ENCODE measurements at places on chromosomes 5 and 9.

DNA sequence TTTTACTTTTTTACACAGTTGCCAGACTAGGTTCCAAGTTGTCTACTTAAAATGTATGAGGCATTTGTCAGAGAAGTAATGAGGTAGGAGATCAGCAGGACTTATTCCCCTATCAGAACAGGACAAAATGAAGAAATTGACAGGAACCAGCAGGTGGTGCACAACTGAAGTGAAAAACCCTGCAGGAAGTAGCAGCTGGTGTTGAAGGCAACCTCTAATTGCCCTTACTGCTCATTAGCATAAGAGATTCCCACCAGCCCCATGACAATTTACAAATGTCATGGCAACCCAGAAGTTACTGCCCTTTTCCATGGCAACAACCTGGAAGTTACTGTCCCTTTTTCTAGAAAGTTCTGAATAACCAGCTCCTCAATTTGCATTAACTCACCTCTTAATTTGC, 5.4 kb downstream of the PCDHB15 start:
- DNase-seq = no peak

- no peak for DNase-seq
Measured at GRCh38 chr9:110016340-110016739, 191.6 kb downstream of the C9orf152 start.

DNA sequence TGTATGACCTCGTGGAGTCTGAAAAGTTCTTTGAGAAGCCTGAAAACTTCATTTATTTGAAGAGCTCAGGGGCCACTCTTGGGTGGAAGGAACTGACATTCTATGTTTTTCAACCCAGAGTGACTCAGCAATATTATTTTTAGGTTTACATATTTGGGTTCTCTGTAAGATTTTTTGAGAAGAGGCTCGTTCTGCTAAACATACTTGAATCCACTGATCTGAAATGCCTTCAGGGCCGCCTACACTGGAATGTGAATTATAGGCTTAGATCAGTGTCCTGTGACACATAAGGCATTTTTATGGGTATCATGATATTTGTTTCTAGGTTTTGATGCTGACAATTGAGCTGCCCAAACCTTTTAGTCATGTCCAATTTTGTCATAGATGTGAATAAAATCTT, 86.2 kb downstream of the PSAT1 start:
- no peak for DNase-seq

DNA sequence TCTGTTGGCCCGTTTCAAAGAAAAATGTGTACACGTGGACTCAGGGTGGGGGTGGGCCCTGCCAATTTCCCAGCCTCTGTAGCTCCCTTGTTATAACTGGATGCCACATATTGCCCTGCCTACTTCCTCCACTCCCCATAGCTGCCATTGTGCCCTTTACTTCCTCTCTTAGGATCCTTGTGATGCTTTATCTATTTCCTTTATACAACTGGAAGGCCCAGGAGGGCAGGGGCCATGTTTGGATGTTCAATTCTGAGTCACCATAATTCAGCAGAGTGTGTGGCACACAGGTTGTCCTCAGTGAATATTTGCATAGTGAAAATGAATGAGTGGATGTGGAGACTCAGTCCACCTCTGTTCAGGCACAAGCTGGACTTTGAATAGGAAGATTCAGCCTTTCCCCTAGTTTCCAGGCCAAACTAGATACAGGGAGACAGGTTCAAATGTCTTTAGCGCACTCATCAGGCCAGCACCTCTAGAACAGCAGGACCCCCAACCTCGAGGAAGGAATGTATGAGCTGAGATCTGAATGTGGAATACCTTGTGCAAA, 10.6 kb upstream of the FEM1C start:
- DNase-seq = no peak

DNA sequence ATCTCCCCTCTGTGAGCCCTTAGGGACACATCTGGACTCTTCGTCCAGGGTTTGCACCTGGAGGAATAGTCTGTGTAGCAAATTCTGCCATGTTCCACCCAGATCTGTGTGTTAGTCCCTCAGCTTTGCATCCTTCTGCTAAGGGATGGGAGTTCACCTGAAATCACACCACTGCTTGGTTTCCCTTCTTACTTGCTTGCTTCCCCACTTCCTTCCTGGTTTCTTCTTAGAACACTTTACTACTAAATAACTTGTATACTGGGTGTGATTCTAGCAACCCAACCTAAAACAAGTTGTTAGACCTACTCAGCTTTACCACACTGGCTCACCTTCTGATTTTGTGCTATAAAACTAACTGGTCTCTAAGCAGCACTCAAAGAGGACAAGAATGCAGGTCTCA, 202.6 kb upstream of the MAP3K1 start:
- DNase-seq = peak; percentile 47

DNA sequence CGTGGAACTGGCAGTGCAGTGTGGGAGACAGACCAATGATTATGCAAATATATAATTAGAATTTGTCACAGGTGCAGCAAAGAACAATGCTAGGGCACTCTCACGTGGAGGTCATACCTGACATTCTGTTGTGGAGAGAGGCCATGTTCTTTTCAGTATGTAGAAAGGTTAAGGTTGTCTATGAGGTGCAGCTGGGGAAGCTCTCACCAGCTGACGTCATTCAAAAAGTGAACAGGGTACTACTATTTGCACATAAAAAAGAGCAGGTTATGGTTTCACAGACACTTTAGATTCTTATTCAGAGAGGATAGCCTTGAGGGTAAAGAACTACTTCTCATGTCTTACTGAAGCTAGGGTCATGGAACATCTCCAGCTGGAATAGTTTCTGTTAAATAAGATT, 19.1 kb downstream of the SH3GL2 start:
- DNase-seq = no peak

DNA sequence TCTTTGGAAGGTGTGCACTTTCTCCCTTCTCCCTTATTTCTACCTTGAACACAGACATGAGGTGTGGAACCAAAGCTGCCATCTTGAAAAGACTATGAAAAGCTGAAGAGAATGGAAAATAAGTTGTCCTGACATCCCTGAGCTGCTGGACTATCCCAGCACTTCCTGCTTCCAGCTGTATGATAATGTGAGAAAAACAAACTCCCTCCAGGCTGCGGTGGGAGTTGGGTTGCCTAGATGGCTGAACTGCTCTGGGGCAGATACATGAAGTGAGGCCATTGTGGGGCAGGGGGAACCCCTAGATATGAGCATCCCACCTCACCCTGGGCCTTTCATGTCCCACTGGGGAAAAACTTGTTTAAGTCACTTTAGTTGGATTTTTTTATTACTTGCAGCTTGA, 82.4 kb downstream of the BOD1 start:
- DNase-seq = no peak

DNA sequence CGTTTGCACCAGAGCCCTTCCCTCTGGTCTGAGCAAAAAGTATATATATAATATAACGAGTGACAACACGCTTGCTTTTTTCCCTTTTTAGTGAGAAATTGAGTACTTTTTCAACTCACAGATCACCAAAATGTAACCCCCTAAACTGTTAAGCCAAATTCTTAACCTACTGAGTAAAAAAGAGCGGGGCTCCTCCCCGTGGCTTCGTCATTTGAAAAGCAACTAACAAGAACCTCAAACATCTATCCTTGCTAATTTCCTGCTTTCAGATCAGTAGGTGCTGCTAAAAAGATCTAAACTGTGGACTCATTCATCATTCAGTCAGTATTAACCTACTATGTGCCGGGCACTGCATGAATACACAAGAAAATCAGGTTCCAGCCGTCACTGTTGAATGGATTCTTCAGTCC, 1.0 kb upstream of the PTBP3 start:
- DNase-seq = peak; percentile 83

DNA sequence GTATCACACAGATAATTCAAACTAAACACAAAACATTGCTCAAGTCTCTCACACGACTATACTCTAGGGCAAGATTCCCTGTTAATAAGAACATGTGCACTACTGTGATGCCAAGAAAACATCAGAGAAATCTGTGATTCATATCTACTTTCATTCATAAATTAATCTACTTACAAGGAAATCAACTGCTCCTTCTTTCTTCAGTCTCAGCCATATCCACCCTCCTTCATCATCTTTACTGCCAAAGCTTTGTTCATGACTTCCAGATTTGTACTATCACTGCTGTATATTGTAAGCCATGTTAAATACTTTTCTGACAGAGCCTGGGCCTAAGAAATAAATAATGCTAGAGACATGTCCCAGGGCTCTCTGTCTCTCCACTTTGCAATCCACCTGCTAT, 35.1 kb downstream of the CTNNAL1 start:
- no peak for DNase-seq

- no peak for DNase-seq
Measured at GRCh38 chr5:155575861-155576260, 562.3 kb downstream of the KIF4B start.

DNA sequence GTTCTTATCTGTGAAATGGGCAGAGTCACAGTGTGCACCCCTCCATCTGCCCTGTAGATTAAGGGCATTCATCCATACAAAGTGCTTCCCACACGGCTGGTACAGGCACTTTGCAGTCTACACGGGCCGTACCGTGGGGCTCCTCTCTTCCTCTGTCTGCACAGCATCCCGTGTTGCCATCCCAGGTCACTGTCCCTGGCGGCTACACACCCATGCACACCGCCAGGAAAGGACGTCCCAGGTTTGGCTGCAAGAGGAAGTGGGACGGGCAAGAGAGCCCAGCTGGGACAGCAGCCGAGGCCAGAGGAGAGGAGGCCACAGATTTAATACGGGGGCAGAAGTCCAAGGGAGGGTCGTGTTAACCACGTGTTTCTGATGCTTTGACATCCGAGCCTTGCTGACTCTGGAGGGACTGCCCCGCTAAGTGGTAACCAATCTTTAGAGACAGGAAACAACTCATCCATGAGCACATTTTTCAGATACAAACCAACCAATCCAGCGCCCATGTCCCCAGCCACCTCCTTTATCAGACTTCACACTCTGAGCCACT, 120.0 kb downstream of the ZNF354C start:
- DNase-seq = no peak

- DNase-seq = no peak
Measured at GRCh38 chr9:115157245-115157674, 39.3 kb upstream of the TNC start.

- DNase-seq = no peak
Measured at GRCh38 chr5:148209151-148209770, 6.4 kb downstream of the SPINK6 start.

DNA sequence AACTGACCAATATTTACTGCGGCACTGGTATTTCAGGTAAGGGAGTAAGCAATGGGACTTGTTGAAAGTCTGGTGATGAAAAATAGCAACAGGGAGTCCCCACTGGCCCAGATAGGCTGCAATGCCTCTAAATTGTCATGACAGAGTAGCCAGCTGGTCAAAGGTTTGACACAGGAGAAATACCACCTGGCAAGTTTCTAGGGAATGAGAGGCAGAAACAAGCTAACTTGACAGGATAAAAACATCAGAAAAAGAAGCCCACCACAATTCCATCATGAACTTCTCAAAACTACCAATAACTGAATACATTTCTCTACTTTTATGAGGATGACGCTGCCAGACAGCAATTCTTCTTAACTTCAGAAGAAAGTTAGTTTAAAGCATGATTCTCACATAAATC, 99.8 kb downstream of the STRBP start:
- DNase-seq = no peak

DNA sequence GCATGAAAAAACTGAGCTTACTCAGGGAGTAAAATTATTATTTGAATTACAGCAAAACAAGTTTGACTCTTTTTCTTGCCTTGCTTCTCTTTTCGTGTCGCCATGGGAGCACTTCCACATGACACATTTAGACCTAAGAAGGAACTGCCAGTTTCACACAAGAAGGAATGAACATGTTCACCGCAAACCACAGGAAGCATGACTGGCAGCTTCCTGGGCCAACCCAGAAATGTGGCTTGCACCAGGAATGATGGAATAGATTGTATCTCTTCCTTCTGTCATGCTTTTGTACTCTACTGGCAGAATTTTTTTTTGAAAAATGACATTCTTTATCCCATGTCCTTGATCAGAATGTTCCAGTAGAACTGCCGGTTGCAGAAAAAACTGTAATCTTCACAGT, 32.9 kb upstream of the MAN2A1 start:
- DNase-seq = peak; percentile 74

- no peak for DNase-seq
Measured at GRCh38 chr5:135993880-135994636, 34.7 kb upstream of the TGFBI start.

DNA sequence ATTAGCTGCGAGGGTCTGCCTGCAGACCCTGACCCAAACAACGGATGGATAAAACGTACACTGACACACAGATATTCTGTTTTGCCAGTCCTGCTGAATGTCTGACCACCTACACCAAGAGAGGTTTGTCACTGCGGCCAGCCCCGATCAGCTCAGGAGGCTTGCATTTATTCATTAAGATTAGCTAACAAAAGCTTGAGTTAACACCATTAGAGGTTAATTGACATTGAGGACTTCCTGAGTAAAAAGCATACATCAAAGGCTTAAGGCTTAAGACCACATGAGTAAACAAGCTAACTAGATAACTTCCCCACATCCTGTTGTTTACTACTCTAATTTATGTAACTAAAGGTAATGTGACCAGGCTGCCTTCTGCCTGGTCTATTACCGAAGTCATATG, 198.1 kb upstream of the TRPC7 start:
- no peak for DNase-seq

DNA sequence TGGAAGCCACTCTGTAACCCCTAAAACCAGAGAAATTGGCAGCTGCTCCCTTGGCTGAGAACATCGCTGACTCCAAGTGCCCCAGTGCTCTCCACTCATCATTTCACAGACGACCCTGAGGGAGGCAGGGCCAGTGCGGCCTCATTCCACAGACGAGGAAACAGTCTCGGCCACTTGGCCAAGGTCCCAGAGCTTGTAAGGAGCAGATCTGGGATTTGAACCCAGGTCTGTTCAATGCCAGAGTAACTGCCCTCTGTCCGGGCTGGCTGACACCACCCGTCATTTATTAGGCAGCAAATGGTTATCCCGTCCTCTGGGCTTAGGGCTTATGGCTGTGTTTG, 19.9 kb upstream of the IER5L start:
- no peak for DNase-seq

DNA sequence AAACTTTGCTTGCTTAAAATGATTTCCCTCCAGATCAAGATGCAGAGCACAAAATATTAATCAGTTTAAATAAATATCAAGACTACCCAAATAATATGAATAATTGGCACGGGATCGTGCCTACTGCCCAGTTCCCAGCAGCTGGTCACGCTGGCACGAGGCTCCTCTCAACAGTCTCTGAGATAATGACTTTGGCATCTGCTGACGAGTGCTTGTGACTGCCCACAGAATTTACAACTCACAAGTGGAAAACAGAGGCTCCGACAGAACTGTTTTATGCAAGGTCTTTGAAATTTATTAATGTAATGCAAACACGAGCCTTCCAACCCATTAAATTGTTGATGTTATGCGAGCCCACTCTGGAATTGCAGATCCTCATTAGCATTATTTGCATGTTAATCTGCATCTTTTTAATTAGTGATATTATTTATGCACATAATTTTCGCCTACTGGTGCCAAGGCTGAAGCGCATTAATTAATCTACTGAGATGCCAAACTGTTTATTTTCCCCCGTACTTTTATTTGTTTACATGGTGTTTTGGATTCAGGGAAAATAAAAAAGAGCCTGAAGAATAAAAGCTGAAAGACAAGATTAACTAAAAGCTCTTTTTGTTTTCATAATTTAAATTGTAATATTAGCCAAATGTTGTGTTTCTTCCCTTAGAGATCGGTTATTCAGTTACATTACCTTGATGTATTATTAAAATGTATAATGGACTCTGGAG, 369.3 kb upstream of the IRX1 start:
- no peak for DNase-seq

- DNase-seq = no peak
Measured at GRCh38 chr9:136820971-136821825, 13.4 kb downstream of the RABL6 start.
